Left ventricle myocardium inferior (tissue), 1 donor: ENCODE measurements at places on chromosomes 12 and 14.

DNA sequence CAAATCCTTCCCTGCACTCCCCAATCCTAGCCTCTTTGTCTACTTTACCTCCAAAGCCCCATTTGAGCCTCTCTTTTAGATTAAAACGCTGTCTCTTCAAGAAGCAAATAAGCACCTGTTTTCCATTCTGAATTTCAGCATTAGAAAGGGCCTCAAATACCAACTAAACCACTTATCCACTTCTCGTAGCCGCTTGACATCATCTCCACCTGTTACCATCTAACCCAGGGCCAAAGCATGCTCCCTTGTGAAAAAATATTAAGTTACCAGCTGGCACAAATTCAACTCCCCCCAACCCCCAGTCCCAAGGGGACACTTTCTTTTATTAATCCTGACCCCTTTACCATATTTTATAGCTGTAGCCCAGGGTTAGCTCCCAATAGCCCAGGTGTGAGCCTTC is 43.1 kb downstream of the GPHB5 start:
- DNase-seq, result no peak

GRCh38 chr12:107319533-107320032 is 226.2 kb upstream of the CRY1 start:
- no peak for DNase-seq

GRCh38 chr12:115407723-115408122 is 723.7 kb upstream of the TBX3 start:
- no peak for DNase-seq

- DNase-seq, result no peak
Observed at GRCh38 chr12:42990387-42990786, 400.8 kb upstream of the PRICKLE1 start.

DNA sequence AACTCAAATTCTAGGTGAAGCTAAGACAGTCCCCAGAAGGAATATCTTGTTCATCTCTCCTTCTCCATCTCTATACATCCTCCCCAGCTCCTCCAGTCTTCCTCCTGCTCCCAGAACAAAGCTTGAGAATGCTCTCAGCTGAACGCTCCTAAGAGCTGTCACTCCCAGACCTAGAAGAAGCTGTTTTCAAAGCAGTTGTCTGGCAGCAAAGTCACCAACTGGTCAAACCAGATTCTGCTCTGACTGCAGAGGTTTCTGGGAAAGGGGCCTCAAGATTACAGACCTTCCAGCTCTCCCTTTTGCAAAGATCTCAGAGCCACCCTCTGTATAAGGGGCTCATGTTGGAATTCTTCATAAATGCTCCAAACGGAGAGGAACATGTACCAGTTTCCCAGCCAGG is 9.6 kb upstream of the HSPB8 start:
- no peak for DNase-seq

- no peak for DNase-seq
Observed at GRCh38 chr12:54175200-54175963, 13.4 kb downstream of the SMUG1 start.

GRCh38 chr12:126667339-126667738 is 1599.6 kb upstream of the TMEM132C start:
- DNase-seq, result no peak
